ENCODE measurements at places on chromosomes 16 and 17. TPM values are rescaled to one million over a fixed set of nuclear protein-coding genes. Genes with fewer than 3 reads are reported as not detected.

Gene RGS9
- total RNA-seq = 4.2 TPM

Gene CDH1
- 1.1 TPM for total RNA-seq

Gene LAT
- total RNA-seq = 0.62 TPM

DNA sequence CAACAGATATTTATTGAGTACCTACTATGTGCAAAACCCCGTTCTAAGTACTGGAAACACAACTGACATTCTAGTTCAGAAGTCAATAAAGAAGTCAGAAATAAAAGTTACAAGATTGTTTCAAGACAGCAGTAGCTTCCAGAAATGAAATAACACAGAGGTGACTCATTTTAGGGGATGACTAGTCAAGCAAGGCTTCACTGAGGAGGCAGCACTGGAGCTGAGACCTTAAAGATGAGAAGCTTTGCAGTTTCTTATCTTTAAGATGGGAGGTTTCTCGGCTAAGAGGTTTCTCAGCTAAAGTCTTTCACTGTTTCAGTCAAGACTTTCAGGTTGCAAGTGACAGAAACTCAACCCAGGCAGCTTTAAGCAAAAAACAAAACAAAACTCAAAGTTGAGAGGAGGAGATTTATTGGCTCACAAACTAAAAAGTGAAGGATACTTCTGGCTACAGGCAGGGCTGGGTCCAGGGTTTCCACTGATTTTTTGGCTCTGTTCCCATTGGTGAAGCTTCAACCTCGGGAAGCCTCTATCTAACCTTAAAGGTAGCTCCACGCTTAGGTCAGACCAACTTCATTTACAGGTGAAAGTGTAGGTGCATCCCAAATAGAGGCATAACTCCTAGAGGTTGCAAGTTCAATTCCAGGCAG lies 7.4 kb upstream of the MMP2 start:
- DNase-seq = no peak

- DNase-seq = no peak
Observed at GRCh38 chr17:850851-851763, 69.0 kb downstream of the MRM3 start.

DNA sequence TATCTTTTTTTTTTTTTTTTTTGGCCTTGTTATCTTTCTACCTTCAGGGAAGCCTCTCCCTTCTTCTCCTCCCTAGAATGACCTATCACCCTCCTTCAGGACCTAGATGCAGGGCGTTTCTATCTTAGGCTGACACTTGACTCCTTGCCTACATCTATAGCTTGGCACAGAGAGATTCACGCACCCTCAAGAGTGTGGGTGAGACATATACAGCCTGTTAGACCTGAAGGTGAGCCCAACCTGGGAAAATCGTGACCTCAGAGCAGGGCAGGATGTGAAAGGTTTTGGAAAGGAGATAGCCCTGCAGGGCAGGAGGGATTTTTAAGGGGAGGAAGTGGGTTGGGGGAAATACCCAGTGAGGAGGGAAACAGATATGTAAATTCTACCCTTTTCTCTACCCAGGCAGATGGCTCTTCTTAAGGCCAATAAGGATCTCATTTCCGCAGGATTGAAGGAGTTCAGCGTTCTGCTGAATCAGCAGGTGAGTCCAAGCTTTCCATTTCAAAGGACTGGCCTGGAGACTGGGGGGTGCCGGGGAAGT lies at the start of gene AHSP:
AHSP (plus strand) TSS at position 167 of the 541 bp plus-strand sequence; CDS start at position 407, 240 bp downstream.
- DNase-seq = no peak

DNA sequence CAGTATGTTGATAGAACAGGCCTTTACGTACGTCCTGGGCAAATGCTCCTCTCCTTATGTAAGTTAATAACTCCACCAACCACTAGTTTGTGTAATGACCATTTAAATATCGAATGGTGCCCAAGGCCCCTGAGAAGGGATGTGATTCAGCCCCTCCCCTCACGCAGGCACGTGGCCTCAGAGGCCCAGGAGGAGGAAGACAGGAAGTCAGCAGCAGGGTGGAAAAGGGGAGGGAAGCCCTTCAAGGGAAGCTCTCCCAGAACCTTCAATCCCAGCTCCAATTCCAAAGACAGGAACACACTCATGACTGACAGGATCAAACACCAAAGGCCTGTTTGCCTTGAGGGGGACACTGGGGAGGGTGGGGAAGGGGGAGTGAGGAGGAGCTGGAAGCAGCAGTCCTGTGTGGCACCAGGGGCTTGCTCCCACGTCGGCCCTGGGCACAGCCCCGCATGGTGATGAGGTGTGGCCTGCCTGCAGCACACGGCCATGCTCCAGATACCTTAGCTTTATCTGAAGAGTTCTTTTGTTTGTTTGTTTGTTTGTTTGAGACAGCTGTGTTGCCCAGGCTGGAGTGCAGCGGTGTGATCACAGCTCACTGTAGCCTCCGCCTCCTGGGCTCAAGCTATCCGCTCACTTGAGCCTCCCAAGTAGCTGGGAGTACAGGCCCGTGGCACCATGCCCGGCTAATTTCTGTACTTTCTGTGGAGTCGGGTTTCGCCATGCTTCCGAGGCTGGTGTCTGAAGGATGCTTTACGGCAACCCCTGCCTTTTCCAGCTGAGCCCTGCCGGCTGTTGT lies 105.0 kb downstream of the ZNF778 start:
- DNase-seq = no peak

Measured in occipital lobe (tissue), 3 donors.